ENCODE measurements at places on chromosomes 6 and 20.

DNA sequence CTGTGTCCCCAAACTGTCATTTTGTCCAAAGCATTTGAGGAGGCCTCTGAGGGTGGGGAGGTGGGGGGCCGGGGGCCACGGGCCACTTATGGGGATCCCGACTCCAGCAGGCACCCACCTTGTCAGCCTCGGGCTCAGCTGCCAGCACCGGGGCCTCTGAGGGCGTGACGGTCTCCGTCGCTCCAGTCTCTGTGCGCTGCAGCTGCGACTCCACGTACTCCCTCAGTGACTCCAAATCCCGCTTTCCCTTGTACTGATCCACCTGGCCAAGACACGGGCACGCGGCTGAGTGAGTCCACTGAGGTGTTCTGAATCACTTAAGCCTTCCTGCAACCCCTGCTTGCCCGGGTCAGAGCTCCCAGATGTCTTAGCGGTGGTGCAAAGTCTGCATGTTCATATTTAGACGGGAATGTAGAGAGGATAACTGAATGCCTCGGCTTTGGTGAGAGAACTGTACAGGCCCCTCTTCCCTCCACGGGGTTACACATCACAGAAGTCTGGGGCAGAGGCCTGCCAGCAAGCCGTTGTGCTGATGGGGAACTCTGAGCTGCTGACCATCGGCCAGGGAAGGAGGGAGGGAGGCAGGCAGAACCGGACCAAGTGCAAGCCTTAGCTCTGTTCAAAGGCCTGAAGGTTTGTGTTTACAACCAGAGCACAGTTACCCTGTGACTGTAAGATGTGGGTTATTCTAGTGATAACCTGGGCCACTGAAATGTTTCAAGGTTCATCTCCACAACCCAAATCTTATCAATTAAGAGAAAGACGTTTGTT, 21.8 kb downstream of the TXNDC5 start:
- no peak for DNase-seq

DNA sequence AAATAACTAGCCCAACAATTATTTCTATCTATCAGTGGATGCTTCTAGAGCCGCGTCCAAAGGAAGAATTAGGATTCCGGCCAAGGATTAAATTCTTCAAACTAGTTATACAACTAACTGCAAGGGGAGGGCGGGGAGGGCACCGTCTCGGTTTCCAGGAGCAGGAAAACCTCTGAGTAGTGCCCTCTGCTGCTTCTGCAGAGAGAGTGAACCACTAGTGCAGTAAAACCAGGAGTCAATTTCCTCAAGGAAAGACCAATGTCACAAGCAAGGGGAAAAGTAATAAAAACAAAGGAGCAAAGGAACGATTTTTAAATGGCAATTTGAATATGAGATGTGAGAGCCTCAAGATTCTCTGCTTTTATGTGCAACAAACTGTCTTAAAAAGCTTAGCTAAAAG, 16.5 kb upstream of the UBE2J1 start:
- no peak for DNase-seq

DNA sequence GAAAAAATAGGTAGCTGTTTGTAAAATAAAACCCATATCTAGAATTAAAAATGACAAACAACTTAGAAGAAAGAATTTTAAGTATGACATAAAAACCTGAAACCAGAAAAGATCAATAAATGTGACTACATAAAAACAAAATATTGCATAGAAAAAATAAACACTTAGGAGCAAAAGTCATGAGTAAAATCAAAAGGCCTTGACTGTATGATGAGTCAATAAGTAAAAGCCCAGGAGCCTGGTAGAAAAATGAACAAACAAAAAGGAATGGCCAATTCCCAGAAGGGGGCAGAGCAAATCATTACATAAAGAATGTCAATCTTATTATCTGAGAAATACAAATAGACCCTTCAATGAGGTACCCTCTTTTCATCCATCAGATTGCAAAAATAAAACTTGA, 20.7 kb upstream of the ENPP1 start:
- no peak for DNase-seq

DNA sequence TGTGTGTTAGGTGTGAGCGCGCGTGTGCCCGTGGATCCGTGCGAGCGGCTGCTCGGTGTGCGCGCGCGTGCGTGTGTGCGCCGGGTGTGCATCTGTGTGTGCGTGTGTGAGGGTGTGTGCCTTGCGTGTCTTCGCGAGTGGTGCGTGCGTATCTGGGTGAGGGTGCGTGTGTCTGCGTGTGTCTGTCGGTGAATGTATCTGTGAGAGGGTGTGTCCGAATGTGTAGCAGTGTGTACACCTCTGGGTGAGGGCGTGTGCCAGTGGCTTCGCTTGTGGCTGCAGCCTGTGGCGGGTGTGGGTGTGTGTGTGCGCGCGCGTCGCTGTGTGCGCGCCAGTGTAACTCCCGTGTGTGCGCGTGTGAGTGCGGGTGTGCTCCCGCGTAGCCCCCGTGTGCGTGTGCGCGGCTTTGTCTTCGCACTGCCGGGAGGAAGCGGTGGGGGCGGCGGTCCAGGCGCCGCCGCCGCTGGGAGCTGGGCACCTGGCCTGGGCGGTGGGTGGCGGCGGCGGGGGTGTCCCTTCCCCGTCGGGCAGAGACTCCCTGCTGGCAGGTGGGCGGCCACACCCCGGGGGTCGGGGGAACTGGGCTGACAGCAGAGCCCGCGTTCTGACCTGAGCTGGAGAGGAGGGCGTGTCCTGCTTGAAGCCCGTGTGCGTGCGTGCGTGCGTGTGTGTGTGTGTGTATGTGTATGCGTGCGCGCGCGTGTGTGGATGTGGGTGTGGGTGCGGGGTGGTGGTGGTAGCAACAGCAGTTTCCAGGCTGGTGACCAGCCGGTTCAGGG, 61.3 kb upstream of the EPB41L1 start:
- DNase-seq: no peak

DNA sequence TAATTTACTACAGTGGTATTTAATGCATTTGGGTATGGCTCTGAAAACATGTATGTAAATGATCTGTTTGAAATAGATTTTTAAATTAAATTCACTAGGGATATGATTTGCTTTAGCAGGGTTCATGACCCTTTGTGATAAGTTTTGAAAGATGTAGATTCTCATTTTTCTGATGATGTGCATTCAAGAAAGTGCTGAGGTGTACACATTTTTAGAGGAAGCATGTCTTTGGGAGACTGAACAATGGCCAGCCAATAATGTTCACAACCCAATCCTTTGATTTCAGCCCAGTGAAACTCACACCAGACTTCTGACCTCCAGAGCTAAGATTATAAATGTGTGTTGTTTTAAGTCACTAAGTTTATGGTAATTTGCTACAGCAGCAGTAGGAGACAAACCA, 71.1 kb downstream of the TMEM244 start:
- DNase-seq: no peak

- DNase-seq: no peak
These were observed 329.5 kb upstream of the KHDRBS2 start for GRCh38 chr6:62615366-62616015.

DNA sequence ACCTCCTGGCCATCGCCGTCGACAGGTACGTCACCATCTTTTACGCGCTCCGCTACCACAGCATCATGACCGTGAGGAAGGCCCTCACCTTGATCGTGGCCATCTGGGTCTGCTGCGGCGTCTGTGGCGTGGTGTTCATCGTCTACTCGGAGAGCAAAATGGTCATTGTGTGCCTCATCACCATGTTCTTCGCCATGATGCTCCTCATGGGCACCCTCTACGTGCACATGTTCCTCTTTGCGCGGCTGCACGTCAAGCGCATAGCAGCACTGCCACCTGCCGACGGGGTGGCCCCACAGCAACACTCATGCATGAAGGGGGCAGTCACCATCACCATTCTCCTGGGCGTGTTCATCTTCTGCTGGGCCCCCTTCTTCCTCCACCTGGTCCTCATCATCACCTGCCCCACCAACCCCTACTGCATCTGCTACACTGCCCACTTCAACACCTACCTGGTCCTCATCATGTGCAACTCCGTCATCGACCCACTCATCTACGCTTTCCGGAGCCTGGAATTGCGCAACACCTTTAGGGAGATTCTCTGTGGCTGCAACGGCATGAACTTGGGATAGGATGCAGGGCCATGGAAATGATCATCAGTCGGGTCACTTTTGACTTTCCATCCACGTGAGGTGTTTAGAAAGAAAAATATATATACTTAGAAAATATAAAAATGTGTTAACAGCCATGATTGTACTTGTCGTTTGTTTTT, 868 bp downstream of the MC3R start:
- DNase-seq: no peak

DNA sequence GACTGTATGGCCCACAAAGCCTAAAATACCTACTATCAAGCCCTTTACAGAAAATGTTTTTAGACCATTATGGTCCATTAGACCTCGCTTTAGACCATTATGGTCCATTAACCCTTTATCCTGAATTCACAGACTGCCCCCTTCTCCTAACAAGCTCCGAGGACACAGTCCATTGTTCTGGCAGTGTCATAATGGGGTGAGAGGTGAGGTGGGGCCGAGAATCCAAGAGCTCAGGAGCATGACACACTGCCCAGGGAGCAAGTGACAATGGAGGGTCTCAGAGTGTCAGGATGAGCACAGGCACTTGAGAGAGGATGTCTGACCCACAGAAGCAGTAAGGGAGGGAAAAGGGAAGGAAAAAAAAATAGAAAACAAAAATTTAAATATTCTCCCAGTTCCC, 212.4 kb upstream of the NT5E start:
- DNase-seq: no peak

GRCh38 chr20:63767456-63767855, 27.9 kb downstream of the SLC2A4RG start:
- DNase-seq: no peak

GRCh38 chr20:24866008-24866407, 83.1 kb upstream of the CST7 start:
- DNase-seq: no peak
